Testis (tissue), 5 donors: ENCODE measurements at places on chromosomes 13 and 19. TPM values are rescaled to one million over a fixed set of nuclear protein-coding genes. Genes with fewer than 3 reads are reported as not detected.
A peak's percentile ranks its signal among the peaks of the same experiment; 100 is the strongest.

DNA sequence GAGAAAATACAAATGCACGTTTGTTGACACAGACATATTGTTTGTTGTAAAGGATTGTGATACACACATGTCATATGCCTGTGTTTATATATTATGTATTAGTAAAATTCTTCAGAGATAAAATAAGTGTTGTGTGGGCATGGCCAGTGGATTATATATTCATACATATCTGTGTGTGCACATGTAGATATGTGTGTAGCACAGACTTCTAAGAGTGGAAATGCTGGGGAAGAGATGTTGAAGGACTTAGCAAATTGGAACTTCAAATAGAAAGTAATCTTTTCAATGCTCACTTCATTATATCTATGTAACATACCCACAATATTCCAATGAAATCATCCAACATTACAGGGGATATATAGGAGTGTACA is 413.2 kb downstream of the LMO7 start:
- DNase-seq, result no peak

GRCh38 chr13:23909606-23910005 is 12.3 kb upstream of the C1QTNF9B start:
- no peak for DNase-seq

GRCh38 chr19:2246801-2247361 is 2.2 kb upstream of the AMH start:
- peak; percentile 81 for DNase-seq

GRCh38 chr13:45362939-45363338 is 22.0 kb upstream of the TPT1 start:
- no peak for DNase-seq

GRCh38 chr19:28744014-28744413 is 468.9 kb downstream of the UQCRFS1 start:
- no peak for DNase-seq

- DNase-seq, result no peak
Observed at GRCh38 chr13:41610404-41610803, 153.1 kb downstream of the RGCC start.

- peak; percentile 34 for DNase-seq
Observed at GRCh38 chr19:41575998-41576397, at the start of gene CEACAM21. TSS of gene CEACAM21 (plus strand) at chr19:41576166. CDS start at chr19:41576275, 109 bp downstream.

GRCh38 chr19:43802216-43802951 is at the start of gene LYPD5:
TSS of gene LYPD5 (minus strand) at chr19:43802447. CDS start at chr19:43802380, 67 bp downstream.
- no peak for DNase-seq

DNA sequence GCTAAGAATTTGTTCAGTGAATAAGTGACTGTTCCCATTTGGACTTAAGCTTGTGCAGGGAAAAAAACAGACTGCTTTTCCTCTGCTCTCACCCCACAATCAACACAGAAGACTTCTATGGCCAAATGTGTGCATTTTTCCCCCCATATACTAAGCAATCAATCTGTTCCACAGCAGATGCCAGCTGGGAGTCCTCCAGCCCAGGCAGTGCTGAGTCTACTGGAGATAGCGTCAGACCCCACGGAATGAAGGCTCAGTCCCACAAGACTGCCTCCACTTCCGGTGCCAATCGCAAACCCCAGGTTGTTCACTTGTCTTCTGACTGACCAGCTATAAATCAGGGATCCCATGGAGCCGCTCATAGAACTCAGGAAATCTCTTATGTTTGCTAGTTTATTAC is 69.5 kb upstream of the ANKRD10 start:
- no peak for DNase-seq

- DNase-seq, result peak; percentile 72
Observed at GRCh38 chr19:49447485-49448431, 3.9 kb downstream of the PIH1D1 start.

- no peak for DNase-seq
Observed at GRCh38 chr13:87792878-87793277, 121.7 kb downstream of the SLITRK5 start.

DNA sequence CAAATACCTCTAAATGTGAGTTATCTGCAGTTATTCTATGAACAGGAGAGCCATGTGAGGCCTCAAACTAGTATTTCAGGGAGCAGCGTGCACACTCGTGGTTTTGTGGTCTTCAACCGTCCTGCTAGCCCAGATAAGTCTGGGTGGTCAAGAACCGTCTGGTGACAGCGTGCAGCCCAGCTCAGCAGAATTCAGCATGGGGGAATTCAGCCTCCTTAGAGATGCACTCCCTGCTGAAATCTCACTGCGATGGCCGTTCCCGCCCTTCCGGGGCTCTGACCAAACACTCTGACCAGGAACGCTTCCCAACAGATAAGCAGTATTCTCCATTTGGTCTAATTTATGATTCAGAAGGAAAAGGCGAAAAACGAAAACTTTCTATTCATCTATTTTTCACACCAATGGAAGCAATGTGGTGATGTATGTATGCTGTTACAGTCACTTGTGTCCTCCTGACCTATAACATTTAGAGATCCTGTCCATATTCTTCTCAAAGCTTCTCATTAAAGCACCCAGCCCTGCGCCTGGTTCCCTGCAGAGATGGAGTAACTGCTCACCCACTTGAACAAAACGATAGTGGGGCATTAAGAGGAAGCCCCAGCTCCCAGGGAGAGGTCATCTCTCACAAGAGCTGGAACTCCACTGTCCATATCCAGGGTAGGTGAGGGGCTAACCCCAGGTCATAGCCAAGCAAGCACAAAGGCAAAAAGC is 2.9 kb downstream of the ANKRD27 start:
- DNase-seq, result no peak

GRCh38 chr19:38248421-38248820 is 7.8 kb downstream of the PPP1R14A start:
- DNase-seq, result no peak

HIPK4 gene
- total RNA-seq, result 13.7 TPM

PDE4C gene
- total RNA-seq, result 7.1 TPM

SIGLEC11 gene
- total RNA-seq, result 6.0 TPM

RFPL4A gene
- total RNA-seq, result 0.31 TPM

NCLN gene
- 65.3 TPM for total RNA-seq

SERP2 gene
- total RNA-seq, result 31.4 TPM

TEX101 gene
- total RNA-seq, result 93.3 TPM

MBD3L3 gene
- 2.2 TPM for total RNA-seq

ZNF98 gene
- 17.7 TPM for total RNA-seq
